ENCODE measurements at places on chromosomes 7 and 10. TPM values are rescaled to one million over a fixed set of nuclear protein-coding genes. Genes with fewer than 3 reads are reported as not detected.

GRCh38 chr10:8075282-8076260 lies 21.1 kb downstream of the GATA3 start:
- DNase-seq = no peak

DNA sequence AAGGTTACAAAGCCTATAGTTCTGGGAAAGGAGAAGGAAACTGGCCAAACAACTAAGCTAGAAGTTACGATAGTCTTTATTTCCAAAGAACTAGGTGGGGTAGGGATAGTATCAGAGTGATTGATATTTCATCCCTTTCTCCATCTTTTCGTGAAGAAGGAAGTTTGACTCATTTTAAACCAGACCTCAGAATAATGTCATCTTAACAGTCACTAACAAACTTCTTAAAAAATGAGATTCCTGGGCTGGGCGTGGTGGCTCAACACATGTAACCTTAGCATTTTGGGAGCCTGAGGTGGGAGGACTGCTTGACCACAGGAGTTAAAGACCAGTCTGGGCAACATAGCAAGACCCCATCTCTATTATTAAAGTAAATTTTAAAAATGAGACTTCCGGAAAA lies 69.4 kb downstream of the ARL4A start:
- DNase-seq = peak; percentile 76

- DNase-seq = no peak
Measured at GRCh38 chr7:107538001-107538400, 25.7 kb downstream of the COG5 start.

The ADIRF gene
- total RNA-seq = not detected

The ETV1 gene
- 12.5 TPM for total RNA-seq

The NOS3 gene
- 2.0 TPM for total RNA-seq
